ENCODE measurements at places on chromosomes 13 and 19.
A peak's percentile ranks its signal among the peaks of the same experiment; 100 is the strongest.

GRCh38 chr19:57773488-57773887 is 4.0 kb downstream of the ZNF586 start:
- DNase-seq, result no peak

- no peak for DNase-seq
Measured at GRCh38 chr13:19586904-19587634, 25.7 kb upstream of the TPTE2 start.

DNA sequence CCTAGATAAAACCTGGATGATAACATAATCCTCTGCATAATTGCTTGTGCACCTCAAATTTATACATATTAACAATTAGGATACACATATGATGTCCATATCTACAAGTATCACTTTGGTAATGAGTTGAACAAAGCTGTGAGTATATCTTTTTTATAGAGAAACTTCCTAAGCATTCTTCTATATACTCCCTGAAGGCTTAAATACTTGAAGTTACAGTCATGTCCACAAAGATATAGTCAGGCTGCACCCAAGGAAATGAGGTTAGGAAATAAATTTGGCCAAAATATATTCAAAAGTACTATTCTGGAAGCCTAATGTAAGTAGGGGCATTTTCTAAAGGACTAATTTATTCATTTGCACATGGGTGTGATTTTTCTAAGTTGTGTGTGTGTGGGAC is 761.5 kb downstream of the PCDH9 start:
- no peak for DNase-seq

DNA sequence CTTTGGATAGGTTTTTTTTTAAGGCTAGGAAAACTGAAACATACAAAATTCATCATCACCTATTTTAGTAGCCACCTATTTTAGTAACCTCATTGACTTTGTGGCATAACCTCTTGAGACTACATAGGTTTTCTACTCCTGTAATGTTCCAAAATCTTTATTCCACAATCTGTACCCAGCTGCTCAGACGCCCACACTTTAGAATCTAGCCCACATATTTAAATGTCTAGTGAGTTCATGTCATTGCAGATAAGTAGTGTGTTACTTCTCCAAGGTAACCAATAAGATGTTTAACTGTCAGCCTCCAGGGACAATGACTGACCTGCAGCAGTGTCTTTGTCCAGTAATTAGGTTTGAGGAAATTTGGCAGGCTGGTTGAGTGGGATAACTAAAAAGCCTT is 330.2 kb downstream of the MZT1 start:
- no peak for DNase-seq

DNA sequence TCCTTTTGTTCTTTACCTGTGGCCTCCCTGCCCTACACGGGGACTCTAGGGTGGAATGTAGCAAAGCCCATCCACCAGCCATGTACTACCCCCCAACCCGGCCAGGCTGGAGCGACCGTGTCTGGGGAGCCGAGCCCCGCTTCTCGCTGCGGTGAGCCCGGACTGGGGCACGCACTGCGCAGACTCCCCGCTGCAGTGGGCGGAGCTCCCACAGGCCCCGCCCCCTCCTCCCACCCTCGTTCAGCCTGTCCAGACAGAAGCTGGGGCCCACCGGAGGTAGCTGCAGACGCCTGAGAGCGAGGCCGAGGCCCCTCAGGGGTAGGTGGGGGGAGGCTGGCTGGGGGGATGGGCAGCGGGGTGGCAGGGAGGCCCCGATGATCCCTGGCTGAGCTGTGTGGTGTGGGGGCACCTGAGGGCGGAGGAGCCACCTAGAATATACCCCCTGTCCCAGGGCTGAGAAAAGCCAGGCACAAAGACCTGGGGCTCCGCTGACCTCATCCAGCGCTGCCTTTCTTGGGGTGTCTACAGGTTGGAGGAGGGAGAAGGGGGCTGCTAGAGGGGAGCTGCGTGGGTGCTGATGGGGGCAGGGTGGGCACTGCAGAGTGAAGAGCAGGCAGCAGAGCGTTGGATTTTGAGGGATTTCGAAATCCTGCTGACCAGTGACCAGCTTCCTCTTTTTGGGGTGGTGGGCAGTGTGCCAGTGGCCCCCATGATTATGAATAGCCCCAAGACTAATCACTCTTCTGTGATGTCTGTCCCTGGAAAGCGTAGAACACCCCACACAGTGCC is 17.3 kb downstream of the PLD3 start:
- peak; percentile 1 for DNase-seq

GRCh38 chr13:101552286-101552685 is 99.8 kb downstream of the ITGBL1 start:
- DNase-seq, result no peak

GRCh38 chr13:20106742-20107141 is 54.1 kb downstream of the GJA3 start:
- DNase-seq, result no peak

- DNase-seq, result no peak
Measured at GRCh38 chr13:35702316-35702715, 225.8 kb upstream of the MAB21L1 start.

DNA sequence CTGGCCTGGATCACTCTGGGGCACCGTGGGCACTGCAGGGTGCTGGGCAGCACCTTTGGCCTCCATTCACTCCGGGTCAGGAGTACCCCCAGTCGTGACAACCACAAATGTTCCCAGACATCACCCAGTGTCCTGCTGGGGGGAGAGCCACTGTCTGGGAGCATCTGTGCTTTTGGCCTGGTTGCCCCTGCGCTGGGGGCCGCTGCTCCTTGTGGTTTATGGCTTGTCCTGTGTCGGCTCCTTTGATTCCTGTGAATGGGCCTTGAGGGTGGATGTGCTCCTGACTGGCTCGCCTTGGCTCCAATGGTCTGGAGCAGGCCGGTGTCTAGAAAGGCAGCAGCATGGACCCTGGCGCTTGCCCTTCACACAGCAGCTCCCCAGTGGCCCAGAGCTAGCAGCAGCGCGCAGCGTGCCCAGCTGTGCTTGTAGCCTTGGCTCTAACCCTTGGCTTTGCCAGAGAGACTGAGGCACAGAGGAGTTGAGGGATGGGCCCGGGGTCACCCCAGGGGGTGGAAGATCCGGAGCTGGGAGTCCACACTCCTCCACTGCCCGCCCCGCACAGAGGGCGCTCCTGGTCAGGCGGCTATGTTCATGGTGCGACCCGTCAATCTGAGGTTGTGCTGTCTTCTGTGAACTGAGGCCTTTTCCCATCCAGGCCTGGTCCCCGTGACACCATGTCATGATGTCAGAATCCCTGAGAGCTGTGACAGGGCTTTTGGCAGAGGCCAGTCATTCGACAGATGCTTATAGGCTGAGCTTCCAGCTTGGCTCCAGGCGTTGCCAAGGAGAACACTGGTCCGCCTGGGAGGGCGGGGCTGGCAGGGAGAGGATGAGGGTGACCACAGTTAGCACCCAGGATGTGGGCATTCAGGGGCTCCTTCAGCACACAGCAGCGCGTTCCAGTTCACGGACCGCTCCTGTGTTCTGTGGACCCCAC is 4.1 kb downstream of the DAZAP1 start:
- no peak for DNase-seq

GRCh38 chr19:40267601-40267997 is 17.5 kb downstream of the AKT2 start:
- no peak for DNase-seq

DNA sequence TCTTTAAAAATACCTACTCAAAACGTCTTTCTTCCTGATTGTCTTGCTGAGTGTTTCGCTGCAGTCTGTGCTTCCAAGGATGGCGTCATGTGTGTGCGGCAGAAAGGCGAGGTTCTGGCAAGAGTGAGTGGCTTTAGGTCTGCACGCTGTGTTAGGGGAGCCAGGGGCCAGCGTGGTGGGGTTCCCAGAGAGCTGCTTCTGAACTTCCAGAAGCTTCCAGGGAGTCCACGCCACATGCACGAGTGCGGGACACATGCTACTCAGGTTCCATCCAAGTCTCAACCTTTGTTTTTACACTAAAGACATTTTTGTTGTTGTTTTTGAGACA is 67.9 kb downstream of the ATP11A start:
- no peak for DNase-seq

- no peak for DNase-seq
Measured at GRCh38 chr13:79932556-79932955, 408.4 kb downstream of the SPRY2 start.

DNA sequence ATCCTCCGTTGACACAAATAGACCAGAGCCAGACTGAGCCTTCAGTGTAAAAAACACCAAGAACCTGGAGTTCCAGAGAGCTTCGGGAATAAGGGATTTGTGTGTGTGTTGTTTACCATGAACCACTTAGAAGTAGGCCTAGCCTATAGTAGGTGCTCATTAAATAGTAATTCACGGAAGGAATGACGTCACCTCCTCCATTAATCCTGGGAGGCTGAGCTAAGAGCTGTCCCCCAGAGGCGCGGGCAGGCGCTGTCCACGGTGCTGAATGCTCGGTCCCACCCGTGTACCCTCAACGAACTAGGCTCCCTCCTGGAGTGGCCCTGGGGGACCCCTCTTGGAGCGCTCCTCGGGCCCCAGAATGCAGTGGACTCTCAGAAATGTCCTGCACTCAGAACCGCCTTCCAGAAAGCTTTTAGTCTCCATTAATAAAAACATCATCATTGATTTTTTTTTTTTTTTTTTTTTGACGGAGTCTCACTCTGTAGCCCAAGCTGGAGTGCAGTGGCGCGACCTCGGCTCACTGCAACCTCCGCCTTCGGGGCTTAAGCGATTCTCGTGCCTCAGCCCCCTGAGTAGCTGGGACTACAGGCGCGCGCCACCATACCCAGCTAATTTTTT is 6.5 kb downstream of the UNC13A start:
- DNase-seq, result no peak

DNA sequence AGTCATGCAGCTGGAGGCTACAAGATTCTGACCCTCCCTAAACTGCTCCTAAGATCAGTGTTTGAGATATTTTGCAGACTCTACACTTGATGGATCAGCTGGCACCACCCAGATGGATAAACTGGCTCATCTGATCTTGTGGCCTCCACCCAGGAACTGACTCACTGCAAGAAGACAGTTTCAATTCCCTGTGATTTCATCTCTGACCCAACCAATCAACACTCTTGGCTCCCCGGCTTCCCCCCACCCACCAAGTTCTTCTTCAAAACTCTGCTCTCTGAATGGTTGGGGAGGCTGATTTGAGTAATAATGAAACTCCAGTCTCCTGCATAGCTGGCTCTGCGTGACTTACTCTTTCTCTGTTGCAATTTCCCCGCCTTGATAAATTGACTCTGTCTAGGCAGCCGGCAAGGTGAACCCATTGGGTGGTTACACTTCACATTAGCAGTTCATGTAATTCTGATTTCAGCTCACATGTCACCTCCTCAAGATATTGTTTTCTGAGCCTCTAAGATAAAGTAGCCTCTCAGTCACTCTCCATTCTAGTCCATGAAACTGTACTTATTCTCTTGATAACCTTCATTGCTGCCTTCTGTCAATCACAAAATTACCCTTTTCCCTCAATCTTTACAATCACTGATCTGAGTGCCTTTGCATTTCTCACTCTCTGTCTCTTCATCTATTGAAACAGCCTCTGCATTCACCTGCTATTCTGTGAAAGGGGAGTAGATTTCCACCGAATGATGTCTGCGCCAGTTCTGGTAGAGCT is 9.9 kb upstream of the FPR3 start:
- DNase-seq, result no peak

DNA sequence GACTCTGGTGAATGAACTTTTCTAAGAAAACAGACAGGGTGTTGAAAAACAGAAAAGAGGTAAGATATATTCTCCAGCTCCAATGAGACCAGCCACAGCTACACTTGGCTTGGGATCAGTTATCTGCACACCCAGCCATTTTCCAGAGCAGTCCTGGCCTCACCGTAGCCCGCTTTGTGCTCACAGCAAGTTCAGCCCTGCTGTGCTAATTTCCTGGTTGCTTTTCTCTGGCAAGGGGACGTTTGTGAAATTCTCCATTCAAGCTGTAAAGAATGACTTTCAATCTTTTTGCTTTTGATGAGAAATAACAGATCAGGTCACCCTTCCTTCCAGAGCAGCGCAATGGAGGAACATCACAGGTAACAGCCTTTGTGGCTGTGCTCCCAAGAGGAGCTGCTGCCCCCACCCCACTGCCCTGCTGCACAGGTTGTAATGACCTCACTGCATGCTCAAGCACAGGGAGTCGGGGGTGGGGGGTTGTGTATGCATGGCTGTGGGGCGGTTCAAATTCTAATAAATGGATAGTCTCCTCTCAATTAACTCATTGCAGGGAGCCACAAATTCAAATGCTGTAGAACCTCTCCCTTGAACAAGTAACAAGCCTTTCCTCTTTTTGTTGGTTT is 516.6 kb upstream of the NBEA start:
- DNase-seq, result no peak

DNA sequence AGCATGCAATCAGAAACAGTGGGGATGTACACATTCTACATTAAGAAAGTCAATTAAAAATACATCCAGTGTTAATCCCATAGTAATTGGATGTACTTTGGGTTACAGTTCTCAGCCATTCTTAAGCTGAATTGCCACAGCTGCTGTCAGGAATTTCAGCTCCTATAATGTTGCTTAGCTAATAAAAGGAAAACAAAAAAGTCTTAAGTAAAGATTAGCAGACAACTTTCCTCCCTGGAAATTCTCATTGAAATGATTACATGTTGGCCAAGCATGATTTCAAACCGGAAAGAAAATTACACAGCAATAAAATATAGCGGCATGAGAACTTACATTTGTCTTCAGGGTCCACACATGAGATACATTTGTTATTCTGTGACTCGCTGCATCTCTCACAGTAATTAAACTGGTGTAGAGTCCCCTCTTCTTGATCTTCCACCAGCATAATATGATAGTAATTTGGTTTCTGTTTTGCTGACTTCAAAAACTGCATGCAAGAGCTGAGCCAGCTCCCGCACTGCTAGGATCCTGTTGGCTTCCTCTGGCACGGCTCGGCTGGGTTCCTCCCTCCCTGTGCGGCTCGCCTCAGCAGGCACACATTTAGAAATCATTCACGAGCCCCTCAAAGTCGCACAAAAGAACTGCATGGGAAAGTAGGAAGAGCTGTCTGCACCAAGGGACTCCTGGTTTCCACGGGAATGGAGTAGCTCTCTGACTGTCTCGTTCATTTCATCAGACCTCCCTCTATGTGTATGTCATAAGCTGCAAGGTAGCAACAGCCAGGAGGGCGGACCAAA is at the start of gene HTR2A:
Gene HTR2A (minus strand): TSS at position 713 of the 797 bp plus-strand sequence. CDS start 1,147 bp downstream, outside the sequence.
- no peak for DNase-seq

DNA sequence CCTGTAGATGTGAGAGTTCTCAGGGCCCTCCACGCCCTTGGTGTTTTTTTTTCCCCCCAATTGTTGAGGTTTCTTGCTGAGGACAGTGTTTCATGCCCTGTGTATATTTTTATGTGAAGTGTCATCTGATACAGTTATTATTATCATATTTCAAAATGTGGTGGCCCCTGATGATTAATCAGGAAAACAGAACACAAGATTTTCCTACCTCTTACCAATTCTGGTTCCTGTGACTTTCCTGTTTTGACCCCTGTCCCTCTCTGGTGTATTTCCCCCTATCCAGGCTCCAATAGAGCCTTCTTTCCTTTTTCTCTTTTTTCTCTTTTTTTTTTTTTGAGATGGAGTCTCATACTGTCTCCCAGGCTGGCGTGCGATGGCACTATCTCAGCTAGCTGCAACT is 642 bp downstream of the PSG8 start:
- no peak for DNase-seq

DNA sequence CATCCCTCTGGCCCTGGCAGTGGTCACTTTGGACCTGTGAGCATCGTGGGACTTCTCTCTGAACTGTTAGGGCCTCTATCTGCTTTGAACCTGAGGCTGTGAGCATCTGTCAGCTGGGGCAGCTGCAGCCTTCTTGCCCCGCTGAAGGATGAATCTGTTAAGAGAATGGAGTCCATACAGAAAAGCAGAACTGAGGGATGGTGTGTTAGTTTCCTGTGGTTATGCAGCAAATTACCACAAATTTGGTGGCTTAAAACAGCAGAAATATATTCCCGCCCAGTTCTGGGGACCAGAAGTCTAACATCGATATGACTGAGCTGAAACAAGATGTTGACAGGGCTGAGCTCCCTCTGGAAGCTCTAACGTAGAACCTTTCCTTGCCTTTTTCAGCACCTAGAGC is 1.6 kb upstream of the ZNF497 start:
- no peak for DNase-seq

- no peak for DNase-seq
Measured at GRCh38 chr13:98528663-98529064, 48.2 kb downstream of the STK24 start.
